ENCODE measurements at places on chromosomes 6 and 20. TPM values are rescaled to one million over a fixed set of nuclear protein-coding genes. Genes with fewer than 3 reads are reported as not detected.

- DNase-seq = no peak
Measured at GRCh38 chr6:13277231-13277630, 51.1 kb downstream of the TBC1D7 start.

- no peak for DNase-seq
Measured at GRCh38 chr20:39214828-39215227, 252.7 kb downstream of the DHX35 start.

- DNase-seq = no peak
Measured at GRCh38 chr20:61761453-61762166, 304.1 kb downstream of the TAF4 start.

DNA sequence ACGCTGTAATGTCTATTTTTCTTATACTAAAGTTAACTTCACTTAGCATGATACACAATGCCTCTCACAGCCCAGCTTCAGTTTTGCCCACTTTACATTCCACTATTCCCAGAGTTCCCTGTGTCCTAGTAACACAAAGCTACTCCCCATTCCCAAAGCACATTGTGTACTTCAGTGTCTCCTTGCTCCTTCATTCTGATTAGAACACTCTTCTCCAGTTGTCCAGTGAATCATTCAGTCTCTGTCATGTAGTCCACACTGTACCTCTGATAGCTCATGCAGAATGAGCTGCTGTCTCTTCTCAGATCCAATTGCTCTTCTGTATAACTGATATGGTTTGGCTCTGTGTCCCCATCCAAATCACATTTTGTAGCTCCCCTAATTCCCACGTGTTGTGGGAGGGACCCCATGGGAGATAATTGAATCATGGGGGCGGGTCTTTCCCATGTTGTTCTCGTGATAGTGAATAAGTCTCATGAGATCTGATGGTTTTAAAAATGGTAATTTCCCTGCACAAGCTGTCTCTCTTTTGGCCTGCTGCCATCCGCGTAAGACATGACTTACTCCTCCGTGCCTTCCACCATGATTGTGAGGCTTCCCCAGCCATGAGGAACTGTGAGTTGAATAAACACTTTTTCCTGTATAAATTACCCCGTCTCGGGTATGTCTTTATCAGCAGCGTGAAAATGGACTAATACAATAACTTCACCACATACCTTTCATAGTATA, 2.1 kb upstream of the TMX4 start:
- no peak for DNase-seq

DNA sequence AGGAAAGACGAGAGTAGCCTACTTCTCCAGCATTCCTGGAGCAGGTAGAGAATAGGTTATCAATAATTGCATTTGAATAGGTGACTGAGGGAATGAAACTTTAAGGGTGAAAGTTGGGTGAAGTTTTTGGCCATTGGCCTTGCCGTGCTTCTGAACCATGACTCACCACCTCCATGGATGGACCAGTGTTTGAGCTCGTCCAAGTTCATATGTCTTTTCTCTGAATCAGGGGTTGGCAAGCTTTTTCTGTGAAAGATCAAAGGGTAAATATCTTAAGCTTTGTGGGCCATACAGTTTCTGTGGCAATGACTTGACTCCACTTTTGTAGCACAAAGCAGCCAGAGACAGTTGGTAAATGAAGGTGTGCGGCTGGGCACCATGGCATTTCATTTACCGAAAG, 31.8 kb downstream of the SNRNP48 start:
- DNase-seq = no peak

DNA sequence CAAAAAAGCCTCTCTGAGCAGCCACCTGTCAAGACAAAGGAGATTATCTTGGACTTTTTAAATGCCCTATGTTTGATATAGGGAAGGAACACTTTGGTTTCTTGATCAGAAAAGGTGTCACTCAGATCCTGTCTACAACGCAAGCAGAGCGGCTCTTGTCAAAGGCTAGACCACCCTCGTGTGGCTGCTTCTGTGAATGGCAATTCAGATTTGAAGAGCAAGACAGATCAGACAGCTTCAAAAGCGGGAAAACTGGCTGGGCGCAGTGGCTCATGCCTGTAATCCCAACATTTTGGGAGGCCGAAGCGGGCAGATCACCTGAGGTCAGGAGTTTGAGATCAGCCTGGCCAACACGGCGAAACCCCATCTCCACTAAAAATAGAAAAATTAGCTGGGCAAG, 10.1 kb upstream of the NXT1 start:
- DNase-seq = no peak

ADAM33 gene
- total RNA-seq = not detected

SAMD3 gene
- total RNA-seq = not detected

CRIP3 gene
- total RNA-seq = 42.2 TPM

GRCh38 chr20:6566821-6567220, 200.7 kb upstream of the BMP2 start:
- DNase-seq = no peak

LAMA2 gene
- total RNA-seq = 0.07 TPM

AIF1 gene
- total RNA-seq = 2.0 TPM

DNA sequence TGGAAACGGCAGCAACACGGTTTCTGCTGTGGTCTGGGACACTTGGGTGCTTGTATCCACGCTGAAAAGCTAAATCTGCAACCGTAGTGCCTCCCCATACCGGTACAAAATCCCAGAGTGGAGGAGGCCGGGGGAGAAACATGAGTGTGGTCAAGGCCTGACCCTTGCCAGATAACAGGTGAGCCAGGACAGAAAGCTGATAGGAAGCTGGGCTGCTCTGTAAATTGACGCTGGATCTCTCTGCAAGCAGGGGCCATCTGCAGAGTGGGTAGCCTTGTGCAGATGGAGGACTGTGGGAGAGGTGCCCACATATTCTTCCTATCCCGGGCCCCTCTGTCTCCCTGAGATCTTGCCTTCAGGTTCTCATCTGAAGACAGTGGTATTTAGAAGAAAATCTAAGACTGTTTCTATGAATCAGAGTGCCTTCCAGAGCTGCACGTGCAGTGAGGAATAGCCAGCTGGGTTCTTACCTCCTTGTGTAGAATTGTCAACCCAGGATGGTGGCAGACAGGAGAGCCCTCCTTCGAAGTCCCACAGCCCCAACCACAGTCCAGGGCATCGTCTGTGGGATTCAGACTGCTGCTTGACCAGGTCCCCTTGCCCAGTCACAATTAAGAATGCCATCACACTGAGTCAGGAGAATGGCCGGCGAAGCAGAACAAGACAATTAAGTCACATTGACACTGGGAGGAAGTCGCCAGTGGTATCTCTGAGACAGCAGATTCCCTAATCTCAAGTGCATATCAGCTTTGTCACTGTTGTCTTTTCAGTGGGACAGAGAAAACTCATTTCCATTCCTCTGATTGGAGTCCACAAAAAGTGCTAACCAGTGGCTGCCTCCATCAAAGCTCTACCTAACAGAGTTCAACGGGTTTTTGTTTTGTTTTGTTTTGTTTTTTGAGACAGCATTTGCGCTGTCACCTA, 100.0 kb upstream of the RIPOR2 start:
- DNase-seq = no peak

GRCh38 chr6:89706121-89706520, 67.6 kb upstream of the LYRM2 start:
- DNase-seq = no peak

DNA sequence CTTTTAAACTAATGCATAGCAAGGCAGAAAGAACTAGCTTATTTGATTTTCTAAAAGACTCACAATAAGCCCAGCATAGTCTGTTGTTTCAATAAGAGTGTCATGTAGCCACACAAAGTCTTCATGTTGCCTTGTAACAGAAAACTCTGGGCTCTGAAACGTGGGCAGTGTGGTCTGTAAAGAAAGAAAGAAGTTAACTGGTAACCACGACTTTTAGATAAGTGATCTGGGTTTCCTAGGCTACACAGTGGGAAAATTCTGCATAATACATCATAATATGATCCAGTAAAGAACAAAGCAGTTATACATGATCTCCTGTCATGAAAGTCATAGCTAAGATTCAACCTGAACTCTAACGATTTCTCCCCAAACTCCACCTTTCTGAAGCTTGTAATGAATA, 13.3 kb downstream of the SNX5 start:
- DNase-seq = no peak

GRCh38 chr20:51160821-51161220, 137.9 kb upstream of the KCNG1 start:
- DNase-seq = no peak

SLC17A2 gene
- not detected for total RNA-seq

ME1 gene
- total RNA-seq = not detected

DNA sequence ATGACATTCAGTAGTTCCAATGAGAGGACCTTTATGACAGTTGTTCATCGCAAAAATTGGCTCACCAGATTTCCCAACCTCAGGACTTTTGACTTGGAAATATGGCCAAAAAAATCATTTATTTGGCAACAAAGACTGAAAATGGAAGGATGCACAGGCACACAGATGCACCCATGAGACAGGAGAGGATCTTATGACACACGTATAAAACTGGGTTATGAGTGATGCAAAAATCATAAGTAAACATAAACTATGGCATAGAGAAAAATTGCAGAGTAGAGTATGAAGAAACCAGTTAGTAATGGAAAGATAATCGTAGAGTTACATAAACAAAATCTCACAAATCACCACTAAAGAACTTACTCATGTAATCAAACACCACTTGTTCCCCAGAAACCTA, 546.9 kb downstream of the ADGRB3 start:
- DNase-seq = no peak

DNA sequence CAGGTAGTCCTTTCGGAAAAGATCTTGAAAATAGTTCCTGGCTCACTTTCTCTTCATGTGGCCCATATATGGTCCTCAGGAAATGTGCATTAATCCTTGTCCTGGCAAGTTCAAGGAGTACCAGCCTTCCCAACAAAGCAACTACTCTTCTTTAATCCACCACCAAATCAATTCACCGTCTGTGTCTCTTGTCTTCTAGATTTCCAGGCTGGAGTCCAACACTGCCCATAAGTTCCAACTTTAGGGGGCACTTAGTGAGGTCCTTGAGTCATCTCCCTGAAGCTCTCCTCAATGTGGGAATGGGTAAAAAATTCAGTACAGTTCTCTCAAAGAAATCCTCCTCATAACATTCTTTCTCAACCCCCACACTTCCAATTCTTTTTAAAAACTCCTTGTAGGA, 6.9 kb upstream of the DAAM2 start:
- no peak for DNase-seq

DNA sequence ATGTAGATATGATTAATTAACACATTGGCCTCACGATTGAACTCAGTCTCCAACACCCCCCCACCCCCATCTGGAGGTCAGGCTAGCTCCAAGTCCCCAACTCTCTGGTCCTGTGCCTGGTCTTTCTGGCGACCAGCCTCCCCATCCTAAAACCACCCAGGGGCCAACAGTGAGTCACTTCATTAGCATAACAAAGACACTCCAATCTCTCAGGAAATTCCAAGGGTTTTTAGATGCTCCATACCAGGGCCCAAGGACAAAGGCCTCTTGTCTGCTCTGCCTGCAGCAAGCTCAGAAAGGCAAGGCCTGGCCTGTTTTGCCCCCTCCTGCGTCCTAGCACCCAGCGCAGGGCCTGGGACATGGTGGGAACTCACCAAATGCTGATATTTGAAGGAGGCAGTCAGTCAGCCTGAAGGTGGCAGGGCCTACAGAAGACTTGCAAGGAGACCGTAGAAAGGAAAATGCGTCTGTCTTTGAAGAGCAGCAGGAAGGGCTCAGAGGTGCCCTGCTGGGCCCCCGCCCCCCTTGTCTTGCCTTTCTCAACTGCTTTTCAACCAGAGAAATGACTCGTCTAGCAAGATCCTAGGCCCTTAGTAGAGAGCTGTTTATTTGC, 184.7 kb downstream of the CDH4 start:
- DNase-seq = no peak

All from activated B cell treated with CpG ODN at 0.5 μM for 24 hours (primary cell).